MCF 10A (cell line): ENCODE measurements at places on chromosomes 1 and 21. TPM values are rescaled to one million over a fixed set of nuclear protein-coding genes. Genes with fewer than 3 reads are reported as not detected.
A peak's percentile ranks its signal among the peaks of the same experiment; 100 is the strongest.

PDC gene
- not detected in 2 replicates for total RNA-seq

- no peak overlapping the region for H3K27ac ChIP-seq
- H3K4me3 ChIP-seq, result no peak overlapping the region
- H3K36me3 ChIP-seq, result no peaks in the 10 kb centered on the region
- DNase-seq, result peak; percentile 81
- H3K27me3 ChIP-seq, result no peaks in the 10 kb centered on the region
Measured at GRCh38 chr1:186722711-186723309, 42.6 kb upstream of the PTGS2 start.

- no peak overlapping the region for H3K4me3 ChIP-seq
- DNase-seq, result no peak
- no peaks in the 10 kb centered on the region for H3K27me3 ChIP-seq
- H3K36me3 ChIP-seq, result peaks cover 7% of the 10 kb centered on the region
- peaks cover 16% of the 10 kb centered on the region for H3K4me1 ChIP-seq
Measured at GRCh38 chr1:116934586-116935207, 25.0 kb downstream of the PTGFRN start.

WNT9A gene
- 2.6 and 6.6 TPM in 2 replicates for total RNA-seq

GRCh38 chr1:220007438-220007837, 38.9 kb downstream of the EPRS1 start:
- peaks cover 100% of the 10 kb centered on the region for H3K36me3 ChIP-seq
- H3K4me1 ChIP-seq, result peaks cover 7% of the 10 kb centered on the region
- H3K27ac ChIP-seq, result peak overlapping the region; percentile 3
- H3K4me3 ChIP-seq, result no peak overlapping the region

TNFRSF4 gene
- total RNA-seq, result not detected in 2 replicates

TTC13 gene
- total RNA-seq, result 29.9 and 35.2 TPM in 2 replicates

GRCh38 chr1:109474697-109475096, 8.4 kb downstream of the SYPL2 start:
- H3K36me3 ChIP-seq, result no peaks in the 10 kb centered on the region
- H3K27ac ChIP-seq, result no peak overlapping the region
- no peak for DNase-seq
- H3K27me3 ChIP-seq, result peaks cover 80% of the 10 kb centered on the region

DNA sequence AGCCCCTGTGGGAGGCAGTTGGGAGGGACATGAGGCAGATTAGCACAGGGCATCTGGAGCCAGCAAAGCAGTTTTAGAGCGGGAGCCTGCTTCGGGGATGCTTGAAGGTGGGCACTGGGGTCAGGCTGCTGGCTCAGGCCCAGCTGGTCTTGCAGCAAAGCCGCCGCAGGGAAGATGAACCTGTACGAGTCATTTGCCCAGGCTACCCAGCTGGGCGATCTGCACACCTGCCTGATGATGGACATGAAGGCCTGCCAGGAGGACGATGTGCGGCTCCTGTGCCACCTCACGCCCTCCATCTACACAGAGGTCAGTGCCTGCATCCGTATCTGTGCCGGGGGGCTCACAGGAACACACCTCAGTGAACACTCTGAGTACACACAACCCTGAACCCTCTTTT, 7.7 kb upstream of the SLC27A3 start:
- no peak overlapping the region for H3K27ac ChIP-seq
- peaks cover 68% of the 10 kb centered on the region for H3K36me3 ChIP-seq
- H3K4me1 ChIP-seq, result no peaks in the 10 kb centered on the region
- DNase-seq, result no peak

GRCh38 chr1:204441558-204441957, 29.9 kb upstream of the PPP1R15B start:
- no peak overlapping the region for H3K4me3 ChIP-seq
- peaks cover 16% of the 10 kb centered on the region for H3K36me3 ChIP-seq
- H3K27me3 ChIP-seq, result no peaks in the 10 kb centered on the region
- peaks cover 54% of the 10 kb centered on the region for H3K4me1 ChIP-seq
- H3K27ac ChIP-seq, result no peak overlapping the region
- DNase-seq, result no peak

FCMR gene
- 10.1 and 18.0 TPM in 2 replicates for total RNA-seq

DNA sequence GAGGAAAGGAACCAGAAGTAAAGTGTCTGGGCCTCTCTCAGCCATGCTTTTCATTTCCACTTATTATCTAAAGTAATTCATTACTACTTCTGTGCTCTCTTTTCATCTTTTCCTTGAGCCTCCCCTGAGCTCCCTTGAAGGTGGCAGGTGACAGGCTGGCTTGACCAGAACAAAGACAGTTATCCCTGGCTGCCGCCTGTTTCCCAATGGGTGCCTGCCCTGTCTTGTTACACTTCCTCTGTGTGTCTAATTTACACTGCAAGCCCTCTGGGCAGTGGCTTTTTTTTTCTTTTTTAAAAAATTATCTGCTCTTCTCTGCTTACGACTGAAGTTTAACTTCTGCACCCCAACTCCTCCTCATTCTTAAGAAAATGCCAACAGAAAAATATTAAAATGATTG, 113.4 kb downstream of the NGF start:
- peaks cover 18% of the 10 kb centered on the region for H3K4me1 ChIP-seq
- no peaks in the 10 kb centered on the region for H3K36me3 ChIP-seq
- no peaks in the 10 kb centered on the region for H3K27me3 ChIP-seq
- no peak overlapping the region for H3K4me3 ChIP-seq
- H3K27ac ChIP-seq, result no peak overlapping the region

GPR153 gene
- 4.6 and 5.0 TPM in 2 replicates for total RNA-seq

GRCh38 chr1:150477320-150477719, 9.9 kb upstream of the TARS2 start:
- peaks cover 23% of the 10 kb centered on the region for H3K36me3 ChIP-seq
- no peak for DNase-seq
- no peak overlapping the region for H3K27ac ChIP-seq
- no peak overlapping the region for H3K4me3 ChIP-seq

DNA sequence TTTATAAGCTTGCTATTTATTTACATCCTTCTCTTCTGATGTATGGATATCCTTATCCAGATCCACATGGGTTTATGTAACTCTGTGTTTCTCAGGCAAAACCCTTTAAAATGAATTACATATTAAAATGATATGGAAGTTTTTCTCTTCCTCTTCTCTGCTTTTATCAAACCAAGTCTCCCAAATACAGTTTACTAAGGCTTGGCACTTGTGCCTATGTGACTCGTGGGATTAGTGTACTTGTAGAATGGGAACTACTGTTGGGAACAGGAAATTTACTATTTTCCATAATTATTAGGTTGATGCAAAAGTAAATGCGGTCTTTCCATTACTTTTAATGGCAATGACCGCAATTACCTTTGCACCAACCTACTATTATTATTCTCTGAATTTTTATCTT, 14.8 kb downstream of the SIM2 start:
- no peak overlapping the region for H3K27ac ChIP-seq
- H3K4me3 ChIP-seq, result no peak overlapping the region
- peak; percentile 14 for DNase-seq
- H3K4me1 ChIP-seq, result peaks cover 10% of the 10 kb centered on the region
- H3K27me3 ChIP-seq, result no peaks in the 10 kb centered on the region

LMX1A gene
- not detected in 2 replicates for total RNA-seq

DNA sequence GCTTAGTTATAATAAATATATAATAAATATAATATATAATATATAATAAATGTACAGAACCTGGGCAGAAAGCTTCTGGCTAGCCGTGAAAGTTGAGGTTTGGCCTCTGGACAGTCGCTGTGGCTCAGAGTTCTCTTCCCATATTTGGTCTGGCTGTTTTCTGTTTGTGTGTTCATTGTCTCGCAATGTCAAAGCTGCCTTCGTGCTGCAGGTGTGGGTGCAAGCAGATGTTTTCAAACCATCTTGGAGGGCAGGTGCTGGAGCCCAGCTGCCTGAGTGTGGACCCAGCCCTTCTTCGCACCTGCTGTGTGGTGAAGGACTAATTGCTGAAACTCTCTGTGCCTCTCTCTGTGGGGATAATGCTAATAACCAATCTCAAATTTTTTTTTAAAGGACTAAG, 3.6 kb upstream of the CSTB start:
- no peaks in the 10 kb centered on the region for H3K27me3 ChIP-seq
- no peak overlapping the region for H3K27ac ChIP-seq
- DNase-seq, result no peak
- peaks cover 20% of the 10 kb centered on the region for H3K4me1 ChIP-seq

DNA sequence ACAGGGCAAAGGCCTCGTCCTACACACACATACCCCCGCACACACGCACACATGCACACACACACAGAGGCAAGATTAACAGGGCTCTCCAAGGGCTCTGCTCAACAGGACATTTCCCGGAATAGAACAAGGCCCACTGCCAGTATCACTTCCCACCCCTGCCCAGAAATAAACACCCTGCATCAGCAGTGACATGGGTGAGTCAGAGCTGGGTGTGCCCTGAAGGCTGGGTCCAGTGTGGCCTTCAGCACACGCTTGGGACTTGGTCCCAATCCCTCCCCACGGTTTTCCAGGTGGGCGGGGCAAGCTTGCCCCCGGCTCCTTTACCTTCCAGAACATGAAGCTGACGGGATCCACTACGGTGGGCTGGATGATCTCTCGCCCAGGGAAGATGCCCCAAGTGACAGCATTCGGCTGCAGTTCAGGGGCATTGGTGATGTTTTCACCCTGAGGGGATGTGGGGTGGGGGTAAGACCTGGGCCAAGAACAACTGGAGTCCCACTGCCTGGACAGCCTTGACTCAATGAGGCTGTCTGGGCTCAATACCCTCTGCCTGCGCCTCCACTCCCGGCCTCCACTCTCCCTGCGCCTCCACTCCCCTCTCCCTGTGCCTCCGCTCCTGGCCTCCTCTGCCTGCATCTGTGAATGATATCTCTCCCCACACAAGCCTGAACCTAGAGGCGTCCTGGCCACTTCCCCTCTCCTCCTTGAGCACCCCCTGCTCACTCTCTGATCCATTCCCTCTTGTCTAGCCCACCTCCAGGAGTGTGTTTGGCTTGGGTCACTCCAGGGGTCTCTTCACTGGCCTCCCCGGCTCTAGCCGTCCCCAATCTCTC, 14.7 kb downstream of the MTHFR start:
- H3K27me3 ChIP-seq, result no peaks in the 10 kb centered on the region
- peak overlapping the region; percentile 96 for H3K27ac ChIP-seq
- DNase-seq, result peak; percentile 97

DNA sequence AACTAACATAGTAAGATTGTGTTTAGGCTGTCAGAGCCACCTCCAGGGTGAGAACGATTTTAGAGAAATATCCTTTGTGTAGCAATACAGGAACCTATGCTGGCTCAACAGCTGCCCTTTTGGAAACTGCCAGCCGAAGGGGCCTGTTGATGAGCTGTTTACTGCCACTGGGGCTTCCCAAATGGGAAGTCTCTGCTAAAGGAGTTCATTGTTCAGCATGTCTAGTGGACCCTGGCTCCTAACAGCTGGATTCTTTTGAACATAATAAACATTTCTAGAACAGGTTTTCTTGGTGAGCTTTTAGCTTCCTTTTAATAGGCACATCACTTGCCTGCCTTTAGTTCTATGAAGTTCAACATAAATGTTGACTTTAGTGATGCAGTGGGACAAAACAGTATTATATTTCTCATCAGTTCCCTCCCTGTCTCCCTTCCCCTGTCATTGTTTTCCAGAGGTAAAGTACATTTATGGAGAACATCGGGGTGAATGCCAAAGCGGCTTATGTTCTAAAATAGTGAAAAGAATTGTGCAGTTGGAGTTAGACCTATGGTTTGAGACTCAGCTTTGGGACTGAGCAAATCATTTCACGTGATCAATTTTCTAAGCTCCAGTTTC, 57.4 kb downstream of the UCK2 start:
- peaks cover 70% of the 10 kb centered on the region for H3K4me1 ChIP-seq
- no peak overlapping the region for H3K4me3 ChIP-seq
- no peaks in the 10 kb centered on the region for H3K27me3 ChIP-seq
- DNase-seq, result no peak
- H3K36me3 ChIP-seq, result peaks cover 16% of the 10 kb centered on the region
- peak overlapping the region; percentile 32 for H3K27ac ChIP-seq

SLAMF1 gene
- total RNA-seq, result not detected in 2 replicates

ABCG1 gene
- 25.5 and 28.7 TPM in 2 replicates for total RNA-seq

DNA sequence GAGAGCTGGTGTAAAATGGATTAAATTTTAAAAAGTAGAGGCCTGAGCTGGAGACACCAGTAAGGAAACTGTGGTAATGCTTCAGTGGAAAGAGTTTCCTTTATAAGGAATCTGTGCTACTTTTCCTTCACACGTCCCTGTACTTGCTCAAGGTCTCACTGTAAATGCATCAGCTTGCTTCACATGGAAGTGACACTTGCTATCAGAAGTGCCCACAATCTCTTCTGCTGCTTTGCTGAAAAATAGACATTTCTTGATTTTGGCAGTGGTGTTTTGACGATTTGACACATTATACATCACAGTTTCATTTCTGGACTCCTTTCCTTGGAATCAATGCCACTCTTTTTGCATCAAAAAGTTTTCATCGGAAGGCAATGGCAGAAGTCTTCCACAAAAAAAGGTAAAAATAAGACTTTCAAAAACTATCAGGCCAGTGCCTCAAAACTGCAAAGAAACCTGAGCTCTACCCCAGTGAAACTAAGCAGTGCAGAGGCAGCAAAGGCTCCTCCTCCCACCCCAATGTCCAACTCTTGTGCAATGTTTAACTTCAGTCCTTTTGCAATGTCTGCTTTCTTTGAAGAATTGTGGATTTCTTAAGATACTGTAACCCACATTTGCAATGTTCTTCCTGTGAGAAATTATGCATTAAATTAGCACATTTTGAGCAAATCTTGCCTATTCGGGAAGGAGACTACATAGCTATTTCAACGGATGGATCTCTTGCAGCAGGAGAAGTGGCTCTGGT, 18.4 kb upstream of the TSPAN2 start:
- H3K27ac ChIP-seq, result no peak overlapping the region
- H3K4me3 ChIP-seq, result no peak overlapping the region
- peaks cover 7% of the 10 kb centered on the region for H3K27me3 ChIP-seq
- DNase-seq, result peak; percentile 72
- H3K4me1 ChIP-seq, result peaks cover 14% of the 10 kb centered on the region

DNA sequence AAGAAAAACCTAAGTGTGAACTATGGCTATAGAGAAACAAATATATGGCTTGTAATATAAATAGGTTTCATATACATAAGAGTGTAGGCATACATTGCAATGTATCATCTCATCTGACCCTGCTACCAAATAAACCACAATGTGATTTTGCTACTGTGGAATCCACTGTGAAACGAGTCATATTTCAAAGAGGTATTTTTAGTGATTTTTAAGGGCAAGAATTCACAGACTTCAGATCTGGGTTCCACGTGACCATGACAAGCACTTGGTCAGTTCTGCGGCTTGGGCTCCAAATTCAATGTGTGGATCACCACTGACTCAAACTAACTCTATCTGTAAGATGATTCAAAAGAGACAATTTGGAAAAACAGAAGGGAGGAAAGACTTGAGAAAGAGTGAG, 147.0 kb upstream of the ERG start:
- H3K27me3 ChIP-seq, result no peaks in the 10 kb centered on the region
- peaks cover 23% of the 10 kb centered on the region for H3K4me1 ChIP-seq
- H3K27ac ChIP-seq, result no peak overlapping the region
- peak; percentile 43 for DNase-seq

GRCh38 chr1:155301342-155301841, at the start of gene PKLR:
Gene PKLR (minus strand): TSS chr1:155301438. CDS start chr1:155301395, 43 bp downstream.
- H3K27ac ChIP-seq, result no peak within 1 kb of the TSS
- H3K4me1 ChIP-seq, result no peaks in the 10 kb centered on the region
- no peak for DNase-seq
- H3K4me3 ChIP-seq, result no peak within 1 kb of the TSS
- H3K27me3 ChIP-seq, result peaks cover 11% of the 10 kb centered on the region

GRCh38 chr1:94646141-94646643, 104.6 kb upstream of the F3 start:
- no peak overlapping the region for H3K4me3 ChIP-seq
- no peaks in the 10 kb centered on the region for H3K27me3 ChIP-seq
- H3K4me1 ChIP-seq, result peaks cover 20% of the 10 kb centered on the region
